SK-N-MC (cell line): ENCODE measurements at places on chromosomes 3 and 15.

GRCh38 chr3:32493437-32494414 lies 8.9 kb downstream of the CMTM6 start:
- DNase-seq, result no peak

DNA sequence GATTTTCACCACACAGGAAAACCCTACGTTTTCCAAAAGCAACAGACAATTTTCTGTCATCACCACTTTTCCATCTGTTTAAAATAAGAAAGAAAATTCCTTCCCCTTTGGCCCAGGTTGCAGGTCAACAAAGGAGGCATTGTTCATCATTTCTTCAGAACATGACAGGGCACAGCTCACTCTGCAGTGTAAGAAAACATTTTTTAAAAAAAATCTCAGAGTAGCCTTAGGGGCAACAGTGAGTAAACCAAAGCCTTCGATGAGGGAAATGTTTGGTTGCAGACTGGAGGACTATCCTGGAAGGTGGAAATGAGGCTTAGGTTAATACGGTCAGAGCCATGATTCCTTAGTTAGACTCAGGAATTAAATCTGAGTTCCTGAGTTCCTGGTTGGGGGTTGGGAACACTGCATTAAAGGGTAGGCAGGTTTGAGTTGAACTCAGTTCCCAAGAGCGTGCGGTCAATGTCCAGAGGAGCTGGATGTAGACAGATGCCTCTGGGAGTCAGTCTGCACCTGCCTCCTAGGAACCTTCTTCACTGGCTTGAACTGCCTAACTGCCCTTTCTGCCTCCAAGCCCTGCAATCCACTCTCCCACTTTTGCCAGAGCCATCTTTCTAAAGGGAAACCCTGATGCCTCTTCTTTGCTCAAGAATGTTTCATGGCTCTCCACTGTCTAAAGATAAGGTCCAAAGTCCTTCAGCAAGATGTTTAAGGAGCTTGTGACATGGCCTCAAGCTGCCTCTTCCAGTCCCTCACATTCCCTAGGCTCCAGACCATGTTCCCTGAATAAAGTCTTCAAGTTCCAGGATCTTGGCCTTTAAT lies 3.3 kb upstream of the HES1 start:
- DNase-seq, result no peak

GRCh38 chr3:47065058-47065457 lies 85.6 kb downstream of the NBEAL2 start:
- no peak for DNase-seq

GRCh38 chr3:176352716-176353334 lies 844.5 kb downstream of the TBL1XR1 start:
- no peak for DNase-seq

- no peak for DNase-seq
These were observed 41.6 kb upstream of the LINGO1 start for GRCh38 chr15:77674327-77674726.

GRCh38 chr3:126381966-126382365 lies 12.7 kb upstream of the CFAP100 start:
- no peak for DNase-seq

DNA sequence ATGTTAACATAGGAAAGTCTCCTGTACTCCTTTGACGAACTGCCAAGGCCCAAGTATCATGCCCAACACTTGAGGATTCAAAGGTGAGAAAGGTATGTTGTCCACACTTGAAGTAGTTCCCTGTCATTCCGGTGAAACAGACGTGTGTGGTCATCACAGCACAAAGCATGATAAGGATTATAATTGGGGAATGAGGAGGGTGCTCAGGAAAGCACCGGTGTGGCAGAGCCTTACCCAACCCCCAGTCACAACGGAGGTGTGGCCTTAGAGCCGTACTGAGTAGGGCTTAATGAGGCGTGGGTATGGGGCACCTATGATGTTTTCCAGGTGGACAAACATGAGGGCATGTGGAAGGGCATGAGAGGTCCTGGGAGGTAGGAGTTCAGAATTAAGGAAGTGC lies 203.0 kb upstream of the NR2E3 start:
- DNase-seq, result no peak

- no peak for DNase-seq
These were observed 44.6 kb downstream of the EIF4E3 start for GRCh38 chr3:71680603-71681002.

DNA sequence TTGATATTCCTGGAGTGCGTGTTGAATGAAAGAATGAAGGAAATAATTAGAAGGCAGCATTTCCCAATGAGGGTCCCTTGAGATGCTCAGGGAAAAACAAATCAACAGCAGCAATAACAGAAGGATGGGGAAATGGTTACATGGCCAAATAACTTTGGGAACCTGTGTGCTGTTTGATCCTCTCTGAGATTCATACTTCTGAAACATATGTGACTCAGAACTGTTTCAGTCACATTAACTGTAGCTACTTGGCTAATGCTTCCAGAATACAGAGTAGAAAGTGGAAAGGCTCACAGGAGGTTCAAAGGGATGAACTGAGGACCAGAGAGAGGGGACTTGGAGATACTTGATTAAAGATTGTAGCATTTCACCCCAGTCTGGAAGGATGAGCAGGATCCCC lies 258.2 kb downstream of the SLCO3A1 start:
- DNase-seq, result no peak

DNA sequence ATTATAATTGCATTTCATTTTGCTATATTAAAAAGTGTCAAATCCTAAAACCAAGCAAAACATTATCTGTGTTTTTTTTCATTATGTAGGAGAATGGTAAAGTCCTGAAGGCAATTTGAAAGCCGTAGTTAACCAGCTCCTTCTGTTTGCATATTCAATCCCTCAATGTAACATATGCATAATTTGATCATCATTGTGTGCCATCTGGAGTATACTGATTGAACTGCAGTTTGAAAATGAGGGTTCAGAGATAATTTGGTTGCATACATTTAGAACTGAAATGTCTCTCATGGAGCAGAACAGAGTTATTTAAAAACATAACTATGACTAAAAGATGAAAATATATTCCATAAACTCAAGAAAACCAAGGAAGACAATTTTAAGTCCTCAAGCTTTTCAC lies 518.6 kb downstream of the GBE1 start:
- DNase-seq, result peak; percentile 18

GRCh38 chr3:46719735-46720271 lies 2.1 kb upstream of the PRSS50 start:
- no peak for DNase-seq

GRCh38 chr15:58413253-58413652 lies 18.5 kb upstream of the LIPC start:
- DNase-seq, result no peak

- no peak for DNase-seq
These were observed 24.0 kb upstream of the ARNT2 start for GRCh38 chr15:80380154-80380553.

DNA sequence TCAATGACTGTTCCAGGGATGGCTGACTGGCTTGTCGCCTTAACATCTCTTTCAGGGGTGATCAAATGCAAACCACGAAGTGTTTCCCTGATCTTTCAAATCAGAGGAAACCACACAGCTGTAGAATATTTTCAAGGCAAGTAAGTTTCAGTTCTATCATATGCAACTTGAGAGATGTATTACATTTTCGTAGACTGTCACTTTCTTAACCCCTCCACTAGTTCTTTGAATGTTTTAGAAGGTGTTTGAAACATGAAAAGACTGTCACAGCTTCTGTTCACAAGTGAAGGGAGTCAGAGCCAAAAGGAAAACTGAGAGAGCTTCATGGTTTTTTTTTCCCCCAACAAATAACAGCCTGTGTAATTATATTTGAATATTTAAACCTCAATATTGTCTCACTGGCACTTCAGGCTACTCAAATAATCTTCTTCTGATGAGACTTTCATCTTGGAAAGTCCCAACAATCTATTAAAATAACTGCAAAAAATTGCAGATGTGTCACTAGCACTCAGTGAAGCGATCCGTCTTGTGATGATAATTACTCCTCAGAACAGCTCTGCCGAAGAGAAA lies 25.9 kb upstream of the CAPN7 start:
- no peak for DNase-seq

GRCh38 chr3:102529452-102529851 lies 94.6 kb downstream of the ZPLD1 start:
- no peak for DNase-seq

DNA sequence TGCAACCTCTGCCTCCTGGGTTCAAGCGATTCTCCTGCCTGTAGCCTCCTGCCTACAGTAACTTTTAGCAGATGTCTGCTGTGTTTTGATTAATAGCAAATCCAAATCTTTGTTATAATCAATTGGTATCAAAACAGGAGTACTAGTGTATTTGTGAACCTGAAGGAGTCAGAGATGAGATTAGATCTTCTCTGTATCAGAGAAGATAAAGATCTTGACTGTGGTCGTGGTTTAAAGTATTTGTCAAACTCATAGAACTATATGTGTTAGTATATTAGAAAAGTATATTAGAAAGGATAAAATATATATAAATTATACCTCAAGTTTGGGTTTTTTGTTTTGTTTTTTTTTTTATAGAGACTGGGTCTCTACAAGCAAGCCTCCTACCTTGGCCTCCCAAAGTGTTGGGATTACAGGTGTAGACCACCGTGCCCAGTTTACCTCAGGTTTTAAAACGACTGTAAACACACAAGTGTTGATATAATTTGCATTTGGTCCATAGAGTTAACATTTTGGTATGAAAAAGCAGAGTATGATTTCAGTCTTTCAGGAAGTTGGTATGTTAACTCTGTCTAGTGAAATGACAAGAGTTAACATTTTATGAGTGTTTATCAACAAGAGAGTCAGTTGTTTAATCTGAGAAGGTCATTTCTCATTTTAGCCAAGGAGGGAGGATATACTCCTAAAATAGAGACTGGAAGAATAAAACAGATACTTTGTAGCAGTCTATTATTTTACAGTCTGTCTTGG lies 18.3 kb downstream of the RTF1 start:
- DNase-seq, result no peak

GRCh38 chr15:80308002-80308401 lies 56.0 kb upstream of the CTXND1 start:
- no peak for DNase-seq

GRCh38 chr3:72383230-72383629 lies 465.0 kb downstream of the SHQ1 start:
- DNase-seq, result no peak

DNA sequence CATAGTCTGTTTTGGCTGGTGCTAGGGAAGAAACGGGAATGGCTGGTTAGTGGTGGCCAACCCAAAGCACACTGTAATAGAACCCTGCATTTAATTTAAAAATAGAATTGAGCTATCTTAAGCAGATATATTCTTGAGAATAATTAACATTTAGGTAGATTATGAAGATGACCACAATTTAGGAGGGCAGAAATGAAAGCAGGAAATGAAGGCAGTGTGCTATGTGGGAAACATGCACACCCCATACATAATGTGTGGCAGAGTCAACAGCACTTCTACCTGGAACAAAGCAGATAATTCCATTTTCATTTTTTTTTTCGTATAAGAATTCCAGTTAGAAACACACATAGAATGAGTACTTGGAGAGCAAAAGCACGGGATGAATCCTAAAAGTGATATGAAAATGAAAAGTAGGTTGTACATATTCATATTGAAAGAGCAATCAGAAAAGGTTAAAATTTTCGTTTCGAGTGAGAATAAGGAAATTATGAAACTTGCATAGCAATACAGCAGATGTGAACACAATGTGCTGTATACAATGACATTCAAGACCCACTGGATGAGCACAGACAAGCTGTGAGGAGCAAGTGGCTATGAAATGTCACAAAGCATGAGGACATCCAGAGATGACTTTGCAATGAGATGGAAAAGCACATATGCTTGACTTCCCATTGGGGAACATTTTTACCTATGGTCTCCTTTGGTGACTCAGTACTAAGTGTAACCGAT lies 102.6 kb downstream of the TFG start:
- no peak for DNase-seq
